ENCODE measurements at places on chromosomes 1 and 21.

GRCh38 chr1:220281159-220281574 lies 8.9 kb upstream of the RAB3GAP2 start:
- no peak for DNase-seq

DNA sequence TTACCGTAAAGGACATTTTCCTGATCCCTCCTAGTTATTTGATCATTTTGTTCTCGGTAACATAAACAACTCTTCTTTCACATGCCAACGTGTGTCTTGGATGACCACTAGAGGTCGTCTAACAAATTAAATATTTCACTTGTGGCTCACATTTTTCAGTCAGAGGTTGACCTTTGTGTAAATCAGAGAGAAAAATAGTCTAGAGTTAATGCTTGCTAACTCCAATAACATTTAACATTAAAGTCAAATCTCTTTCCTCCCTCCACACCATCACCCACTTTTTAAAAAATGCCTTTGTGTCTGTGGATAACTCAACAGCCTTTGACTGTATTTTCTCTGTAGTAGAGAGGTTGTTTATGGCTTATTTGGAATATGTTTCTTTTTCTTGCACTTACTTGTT lies 220.5 kb upstream of the B3GALT2 start:
- DNase-seq = no peak

DNA sequence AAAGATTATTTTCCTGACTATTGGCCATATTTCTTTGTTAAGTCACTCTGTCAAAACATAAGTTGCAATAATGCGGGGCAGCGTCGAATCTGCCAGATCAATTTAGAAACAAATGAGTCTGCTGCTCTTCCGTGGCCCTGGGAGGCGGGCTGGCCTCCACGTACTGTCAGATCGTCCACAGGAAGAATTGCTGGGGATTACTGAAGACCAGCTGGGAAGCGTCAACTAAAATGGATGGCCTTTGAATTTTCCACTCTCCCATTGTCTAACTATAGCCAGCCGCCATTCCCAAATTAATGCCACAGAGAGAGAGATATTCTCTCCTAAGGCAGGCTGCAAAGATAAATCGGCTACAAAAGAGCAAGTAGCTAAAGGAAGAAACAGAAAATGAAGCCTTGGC lies 560.2 kb downstream of the SMYD3 start:
- DNase-seq = no peak

- no peak for DNase-seq
Observed at GRCh38 chr1:41498804-41499203, 14.3 kb upstream of the EDN2 start.
